ENCODE measurements at places on chromosomes 7 and 10. TPM values are rescaled to one million over a fixed set of nuclear protein-coding genes. Genes with fewer than 3 reads are reported as not detected.

DNA sequence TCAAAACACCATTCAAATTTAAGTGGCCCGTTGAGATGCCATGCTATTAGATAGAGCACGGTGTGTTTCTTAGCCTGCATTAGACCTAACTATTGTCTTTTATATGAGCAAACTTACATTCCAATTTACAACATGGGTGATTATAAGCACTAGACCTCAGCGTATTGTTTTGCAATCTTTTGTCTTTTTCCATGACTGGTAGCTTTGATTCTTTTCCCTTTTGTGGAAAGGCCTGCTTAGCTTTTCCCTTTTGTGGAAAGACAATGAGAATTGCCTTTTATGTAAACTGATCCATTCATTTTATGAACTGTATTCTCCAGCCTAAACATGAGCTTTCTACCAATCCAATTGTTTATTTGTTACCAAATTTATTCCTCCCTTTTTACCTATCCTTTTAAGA, 823.1 kb downstream of the CCSER2 start:
- DNase-seq: no peak

GRCh38 chr7:65429642-65430343, 56.1 kb downstream of the ZNF92 start:
- DNase-seq: no peak

DNA sequence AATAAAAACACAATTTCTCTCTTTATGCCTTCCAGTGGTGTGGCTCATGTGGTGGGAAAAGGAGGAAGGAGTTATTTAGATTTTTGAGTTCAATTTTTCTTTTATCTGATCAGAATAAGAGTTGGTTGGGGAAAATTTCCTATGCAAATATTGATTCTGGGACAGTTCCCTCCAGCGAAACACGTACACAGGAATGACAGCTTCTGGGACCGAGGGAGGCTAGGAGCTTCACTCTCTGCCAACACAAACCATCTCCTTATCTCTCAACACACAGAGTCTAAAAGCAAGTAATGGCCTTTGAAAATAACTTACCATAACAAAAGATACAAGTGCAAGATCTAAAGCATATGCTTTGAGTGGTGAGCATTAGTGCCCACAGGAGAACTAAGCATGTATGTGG, 122.7 kb downstream of the RAPGEF5 start:
- DNase-seq: no peak

GRCh38 chr7:46581268-46581667, 660.2 kb upstream of the IGFBP3 start:
- no peak for DNase-seq

- no peak for DNase-seq
Measured at GRCh38 chr10:133465191-133465949, 11.6 kb downstream of the SCART1 start.

PILRA gene
- 2.8 TPM for total RNA-seq

- no peak for DNase-seq
Measured at GRCh38 chr10:17851611-17852010, 42.5 kb downstream of the MRC1 start.

ATP6V0A4 gene
- not detected for total RNA-seq

ANKRD61 gene
- not detected for total RNA-seq

DNA sequence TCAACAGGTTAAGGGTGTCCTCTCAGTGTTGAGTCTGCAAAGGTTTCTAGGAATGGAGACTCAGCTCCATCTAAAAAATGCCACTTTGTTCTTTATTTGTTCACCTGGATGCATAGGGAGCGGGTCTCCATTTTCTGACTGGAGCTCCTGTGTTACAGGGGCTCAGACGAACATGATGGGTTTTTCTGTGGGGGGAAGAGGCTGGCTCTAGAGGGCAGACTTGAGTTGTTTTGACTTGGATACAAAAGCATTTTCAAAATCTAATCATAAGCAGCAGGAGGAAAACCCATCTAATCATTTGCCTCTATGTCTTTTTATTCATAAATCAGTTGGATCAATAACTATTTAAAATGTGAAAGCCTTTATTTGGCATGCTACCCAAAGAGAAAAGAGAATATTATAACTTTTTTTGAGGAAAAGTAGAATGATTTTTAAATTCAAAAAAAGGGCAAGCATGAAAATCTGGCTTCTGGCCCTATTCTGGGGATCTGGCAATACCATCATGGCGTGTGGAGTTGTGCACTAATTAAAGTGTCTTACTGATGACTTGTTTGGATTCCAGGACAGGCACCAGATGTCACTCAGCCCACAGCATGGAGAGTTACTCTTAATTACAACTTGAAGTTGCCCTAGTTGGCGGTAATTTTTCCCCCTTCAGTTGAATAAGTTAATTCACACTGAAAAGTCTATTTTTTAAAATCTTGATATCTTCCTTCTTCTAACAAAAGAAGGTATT, 594.9 kb downstream of the REEP3 start:
- no peak for DNase-seq

- DNase-seq: peak; percentile 71
Measured at GRCh38 chr7:99997545-99998137, 17.8 kb upstream of the ZKSCAN1 start.

DNA sequence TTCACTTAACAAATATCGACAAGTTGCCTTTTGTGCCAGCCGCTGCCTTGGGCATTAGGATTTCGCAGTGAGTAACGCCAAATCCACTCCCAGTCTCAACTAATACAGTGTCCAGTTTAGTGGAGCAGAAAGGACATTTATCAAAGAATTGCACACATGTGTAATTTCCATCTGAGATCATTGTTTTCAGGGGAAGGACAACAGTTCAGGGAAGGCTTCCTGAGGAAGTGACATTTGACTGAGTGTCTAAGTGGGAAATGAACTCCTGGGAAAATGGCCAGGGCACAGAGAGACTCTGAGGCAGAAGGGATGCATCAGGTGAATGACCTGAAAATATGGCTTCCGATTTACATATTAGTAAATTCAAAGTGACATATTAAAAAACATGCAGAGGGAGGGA, 89.4 kb downstream of the ITGA8 start:
- no peak for DNase-seq

DNA sequence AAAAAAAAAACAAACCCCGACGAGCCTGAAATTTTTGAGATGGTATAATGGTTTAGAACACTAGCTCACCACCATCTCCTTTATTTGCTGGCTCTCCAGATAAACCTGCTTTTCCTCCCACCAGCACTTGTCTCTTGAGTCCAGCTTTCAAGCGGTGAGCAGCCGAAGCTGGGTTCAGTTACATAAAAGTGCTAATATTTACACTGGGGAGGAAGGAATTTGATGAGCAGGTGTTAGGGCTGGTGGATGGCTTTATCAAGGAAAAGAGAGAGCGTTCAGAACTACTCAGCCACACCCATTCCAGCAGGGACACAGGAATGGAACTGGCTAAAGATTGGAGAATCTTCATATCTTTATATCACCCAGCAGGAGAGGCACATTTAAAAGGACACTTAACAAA, 6.6 kb upstream of the CALML3 start:
- DNase-seq: no peak

TBX20 gene
- total RNA-seq: 0.75 TPM

DNA sequence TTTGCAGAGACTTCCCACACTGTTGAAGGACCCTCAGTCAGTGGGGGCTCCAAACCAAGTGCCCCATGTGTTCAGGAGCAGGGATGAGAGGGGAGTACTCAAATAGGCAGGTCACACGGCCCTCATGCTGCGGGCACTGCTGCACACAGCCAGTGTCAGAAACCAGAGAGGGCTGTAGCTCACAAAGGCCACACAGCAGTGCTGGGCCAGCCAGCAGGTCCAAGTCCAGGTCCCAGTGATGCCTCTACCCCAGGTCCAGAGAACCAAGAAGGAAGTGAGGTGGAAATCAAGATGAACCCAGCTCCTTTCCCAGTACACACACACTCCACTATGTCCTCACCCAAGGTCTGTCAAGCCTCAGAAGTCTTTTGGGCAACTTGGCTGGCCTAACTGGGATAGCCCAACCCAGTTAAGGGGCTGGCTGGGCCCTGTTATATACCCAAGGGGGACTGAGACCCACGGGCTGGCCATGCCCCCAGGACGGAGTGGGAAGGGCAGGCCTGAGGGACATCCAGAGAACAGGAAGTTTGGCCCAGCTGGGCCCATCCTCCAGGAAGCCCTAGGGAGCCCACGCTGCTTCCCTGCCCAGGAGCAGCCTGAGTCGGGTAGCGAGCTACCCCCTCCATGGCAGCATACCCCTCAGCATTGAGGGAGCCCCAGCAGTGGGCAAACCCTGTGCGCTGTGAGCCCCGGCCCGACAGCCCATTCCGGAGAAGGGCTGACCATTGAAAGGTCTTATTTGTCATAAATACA, 24.3 kb downstream of the GRID1 start:
- no peak for DNase-seq

DNA sequence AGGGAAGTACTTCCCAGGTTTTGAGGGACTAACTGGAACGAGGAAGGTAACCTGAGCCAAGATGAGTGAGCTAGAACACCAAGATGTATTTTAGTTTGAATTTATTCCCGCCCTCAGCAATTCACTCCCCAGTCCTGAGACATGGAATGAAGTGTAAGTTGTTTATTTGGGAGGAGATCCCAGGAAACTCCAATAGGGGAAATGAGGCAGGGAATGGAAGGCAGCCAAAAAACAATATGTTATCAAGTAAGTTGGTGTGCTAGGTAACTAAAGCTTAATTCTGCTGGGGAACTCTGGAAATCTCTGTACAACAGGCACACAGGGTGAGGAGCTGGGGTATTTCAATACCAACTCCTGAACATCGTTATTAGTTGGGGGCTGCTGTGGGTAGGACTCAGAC, 189.7 kb upstream of the HDAC9 start:
- DNase-seq: no peak

DNA sequence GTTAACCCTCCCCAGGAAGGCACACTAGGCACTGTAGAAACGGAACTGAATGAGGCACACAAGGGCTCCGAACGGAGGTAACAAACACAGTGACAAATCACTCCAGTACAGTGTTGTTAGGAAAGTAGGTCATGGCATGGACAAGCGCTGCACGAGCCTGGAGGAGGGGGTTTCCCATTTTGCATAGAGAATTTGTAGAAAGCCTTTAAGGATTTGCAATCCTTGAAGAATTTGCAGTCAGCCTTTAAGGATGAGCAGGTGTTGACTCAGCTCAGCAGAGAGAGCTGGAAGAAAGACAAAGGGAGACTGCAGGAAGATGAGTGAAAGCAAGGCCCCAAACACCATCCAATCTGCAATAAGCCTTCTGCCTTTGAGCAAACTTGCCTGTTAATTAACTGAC, 51.1 kb upstream of the PPP1R3C start:
- DNase-seq: no peak

STRIP2 gene
- 4.8 TPM for total RNA-seq

NRP1 gene
- 55.0 TPM for total RNA-seq
